ENCODE measurements at places on chromosomes 7 and 10. TPM values are rescaled to one million over a fixed set of nuclear protein-coding genes. Genes with fewer than 3 reads are reported as not detected.

DNA sequence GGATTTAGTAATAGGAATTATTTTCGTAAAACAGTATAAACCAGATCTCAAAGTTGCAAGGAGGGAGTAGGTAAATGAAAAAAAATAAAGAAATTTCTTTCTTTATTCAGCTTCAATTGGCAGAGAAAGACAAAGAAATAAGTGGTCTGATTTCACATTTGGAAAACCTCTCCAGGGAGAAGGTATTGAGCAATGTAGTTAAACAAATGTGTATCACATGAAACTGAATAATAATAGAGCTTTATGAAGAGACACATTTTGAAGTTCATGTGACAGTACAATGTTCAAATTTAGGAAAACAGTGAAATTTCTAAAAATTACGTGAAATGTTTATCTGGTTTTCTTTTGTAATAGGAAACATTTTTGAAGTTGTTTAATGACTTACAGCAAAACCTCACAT, 63.0 kb downstream of the TAX1BP1 start:
- DNase-seq, result peak; percentile 74

GRCh38 chr7:22972207-22972606, 41.7 kb downstream of the HYCC1 start:
- no peak for DNase-seq

DNA sequence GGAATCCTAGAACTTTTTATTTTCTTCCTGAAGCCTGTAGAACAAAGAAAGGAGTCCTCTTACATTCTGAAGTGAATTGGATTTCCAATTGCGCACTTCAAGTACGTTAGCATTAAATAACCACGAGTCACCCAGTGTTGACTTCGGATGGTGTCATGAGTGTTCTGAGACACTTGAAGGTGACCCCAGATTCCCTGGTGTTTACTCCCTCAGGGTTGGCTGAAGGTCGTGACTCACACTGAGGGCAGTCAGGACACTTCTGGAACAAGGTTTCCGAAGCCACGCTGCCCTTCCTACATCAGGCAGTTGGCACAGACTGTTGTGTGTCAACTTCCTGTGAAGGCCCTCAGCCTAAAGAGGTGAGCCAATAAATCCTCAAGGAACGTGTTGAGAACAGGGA, 186.6 kb upstream of the CELF2 start:
- DNase-seq, result peak; percentile 27

GRCh38 chr10:71472912-71473311, 76.2 kb downstream of the CDH23 start:
- DNase-seq, result no peak

DNA sequence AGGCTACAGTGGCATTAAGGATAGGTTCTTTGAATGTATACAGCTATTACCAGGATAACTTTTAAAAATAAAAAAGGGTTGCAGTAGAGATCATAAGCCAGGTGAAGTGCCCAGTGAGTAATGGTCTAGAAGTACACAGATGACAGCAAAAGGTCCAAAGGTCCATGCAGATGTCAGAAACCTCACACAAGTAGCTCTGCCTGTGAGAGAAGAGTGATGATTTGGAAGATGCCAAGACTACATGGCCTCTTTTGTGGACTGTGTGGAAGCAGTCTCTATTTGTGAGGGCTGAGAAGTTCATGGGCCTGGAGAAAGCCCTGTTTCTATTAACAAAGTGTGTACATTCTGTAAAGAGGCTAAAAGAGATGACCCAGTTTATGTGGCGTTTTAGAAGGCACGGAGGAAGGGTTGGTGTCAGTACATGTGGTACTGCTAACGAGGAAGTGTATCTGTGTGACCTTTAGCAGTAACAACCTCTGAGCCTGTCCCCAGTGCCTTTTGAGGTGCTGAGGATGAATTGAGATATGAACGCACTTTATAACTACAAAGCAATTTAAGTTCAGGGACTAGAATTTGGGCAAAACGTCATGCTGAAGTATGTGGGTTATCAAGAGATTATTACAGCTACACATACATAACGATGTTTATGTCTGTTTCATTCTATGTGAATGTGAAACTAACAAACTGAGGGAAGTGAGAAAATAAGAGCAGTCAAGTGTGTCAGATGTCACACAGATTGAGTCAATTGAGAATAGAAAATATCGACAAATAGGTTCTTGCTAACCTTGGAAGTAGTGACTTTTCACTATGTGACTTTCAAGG, 7.6 kb downstream of the CYCS start:
- no peak for DNase-seq

TRPV6 gene
- polyA plus RNA-seq, result 0.47 TPM

PDE1C gene
- 2.2 TPM for polyA plus RNA-seq
